ENCODE measurements at places on chromosomes 3 and 15.

DNA sequence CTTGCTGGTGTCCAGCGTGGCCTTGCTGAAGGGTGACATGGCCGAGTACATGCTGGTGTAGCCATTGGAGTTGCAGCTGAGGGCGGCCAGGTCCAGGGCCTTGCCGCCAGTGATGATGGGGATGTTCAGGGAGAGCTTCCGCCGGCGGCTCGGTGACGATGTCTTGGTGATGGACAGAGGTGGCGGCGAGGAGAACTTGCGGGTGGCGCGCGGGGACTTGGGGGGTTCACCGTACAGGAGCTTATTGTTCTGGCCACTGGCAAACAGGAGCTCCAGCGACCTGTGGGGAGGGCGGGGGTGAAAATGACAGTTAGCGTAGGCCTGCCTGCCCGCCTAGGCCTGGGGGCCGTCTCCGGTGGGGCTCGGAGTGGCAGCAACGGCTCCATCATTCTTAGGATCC, 59.0 kb upstream of the CTSH start:
- DNase-seq: no peak

GRCh38 chr3:84820906-84821305, 137.9 kb upstream of the CADM2 start:
- no peak for DNase-seq

DNA sequence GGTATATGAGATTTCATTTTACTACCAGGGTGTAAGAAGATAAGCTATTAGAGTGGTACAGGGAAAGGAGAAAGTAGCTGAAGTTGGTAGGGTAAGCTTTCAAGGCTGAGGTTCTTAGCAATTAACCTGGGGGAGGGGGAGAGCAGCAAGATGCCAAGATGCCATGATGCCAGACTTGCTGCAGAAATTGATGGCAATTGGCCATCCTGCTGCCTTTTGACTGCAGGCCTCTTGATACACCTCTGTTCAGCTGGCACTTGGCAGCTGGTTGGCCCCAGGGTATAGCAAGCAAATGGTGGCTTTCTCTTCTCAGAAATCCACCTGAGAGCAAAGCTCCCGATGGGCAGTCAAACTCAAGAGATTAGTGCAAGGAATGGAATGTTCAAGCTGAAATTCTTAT, 21.4 kb upstream of the DPH6 start:
- no peak for DNase-seq

GRCh38 chr15:60130398-60130797, 126.3 kb downstream of the FOXB1 start:
- DNase-seq: no peak

- DNase-seq: no peak
These were observed 127.0 kb downstream of the THSD4 start for GRCh38 chr15:71242292-71242691.

DNA sequence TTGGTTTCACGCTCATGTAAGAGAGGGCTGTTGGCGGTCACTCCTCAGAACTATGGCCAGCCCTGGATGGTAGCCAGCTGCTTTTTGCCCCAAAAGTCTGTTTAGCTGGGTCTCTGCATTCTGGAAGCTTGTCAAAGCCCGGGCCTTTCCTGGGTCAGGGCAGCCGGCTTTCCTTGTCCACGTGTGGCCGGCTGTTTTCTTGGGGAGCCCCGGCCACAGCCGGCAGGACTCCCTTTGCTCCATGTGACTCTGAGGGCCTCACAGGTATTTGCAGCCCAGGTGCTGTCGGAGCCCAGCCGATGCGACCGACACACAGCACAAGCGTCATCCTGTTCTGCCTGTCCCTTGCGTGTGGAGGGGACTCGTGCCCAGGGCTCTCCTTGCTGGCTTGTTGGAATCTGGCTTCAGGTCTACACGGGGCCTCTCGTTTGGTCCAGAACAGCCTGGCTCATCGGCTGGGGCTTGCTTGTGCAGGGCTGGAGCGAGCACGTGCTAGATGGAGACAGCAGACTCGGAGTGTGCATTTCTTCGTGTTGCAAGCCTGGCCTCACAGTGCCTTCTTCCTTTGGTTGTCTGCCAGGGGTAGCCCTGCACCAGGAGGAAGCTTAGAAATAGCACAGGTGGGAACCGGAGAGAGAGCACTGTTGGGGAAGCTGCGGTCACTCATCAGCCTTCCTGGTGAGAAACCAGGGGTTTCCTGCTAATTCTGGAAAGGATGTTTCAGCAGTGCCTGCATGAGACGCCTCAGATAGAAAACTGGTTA, 51.5 kb downstream of the PGPEP1L start:
- no peak for DNase-seq

DNA sequence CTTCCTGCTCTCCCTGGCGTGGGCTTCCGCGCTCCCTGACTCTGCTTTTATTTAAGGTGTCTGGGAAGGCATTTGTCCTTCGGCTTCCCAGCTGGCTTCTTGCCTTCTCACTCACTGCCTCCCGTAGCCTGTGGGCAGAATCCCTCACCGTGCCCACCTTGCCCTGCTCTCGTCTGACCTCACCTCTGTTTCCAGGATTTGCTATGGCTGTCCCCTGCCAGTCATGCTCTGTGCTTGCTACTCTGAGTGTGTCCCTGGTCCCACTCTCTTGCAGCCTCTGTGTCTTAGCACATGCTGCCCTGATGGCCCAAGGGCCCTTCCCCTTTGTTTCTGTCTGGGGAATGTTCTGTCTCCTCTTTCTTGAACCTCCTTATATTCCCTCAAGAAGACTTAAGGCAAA, 26.2 kb downstream of the LPP start:
- DNase-seq: no peak

- DNase-seq: no peak
These were observed 5.8 kb downstream of the LTK start for GRCh38 chr15:41507820-41508290.

- DNase-seq: no peak
These were observed 51.6 kb downstream of the ARMC8 start for GRCh38 chr3:138238711-138239110.

DNA sequence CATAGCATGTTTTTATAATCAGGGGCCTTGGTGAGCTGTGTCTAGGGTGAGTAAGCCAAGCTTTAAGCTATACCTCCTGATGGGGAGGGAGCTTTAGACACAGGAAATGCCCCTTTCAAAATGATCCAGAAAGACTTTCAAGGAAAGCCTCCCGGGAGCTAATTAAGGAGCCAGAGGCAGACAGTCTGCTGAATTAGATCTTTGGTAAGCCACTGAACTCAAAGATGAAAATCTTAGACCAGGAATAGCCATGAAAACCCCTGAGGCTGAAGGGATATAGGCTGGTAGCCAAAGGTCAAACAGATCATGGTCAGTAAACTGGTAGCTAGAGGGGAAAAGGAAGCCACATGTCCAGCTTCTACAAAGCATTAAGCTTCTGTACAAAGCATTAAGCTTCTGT, 42.7 kb upstream of the GAP43 start:
- no peak for DNase-seq

DNA sequence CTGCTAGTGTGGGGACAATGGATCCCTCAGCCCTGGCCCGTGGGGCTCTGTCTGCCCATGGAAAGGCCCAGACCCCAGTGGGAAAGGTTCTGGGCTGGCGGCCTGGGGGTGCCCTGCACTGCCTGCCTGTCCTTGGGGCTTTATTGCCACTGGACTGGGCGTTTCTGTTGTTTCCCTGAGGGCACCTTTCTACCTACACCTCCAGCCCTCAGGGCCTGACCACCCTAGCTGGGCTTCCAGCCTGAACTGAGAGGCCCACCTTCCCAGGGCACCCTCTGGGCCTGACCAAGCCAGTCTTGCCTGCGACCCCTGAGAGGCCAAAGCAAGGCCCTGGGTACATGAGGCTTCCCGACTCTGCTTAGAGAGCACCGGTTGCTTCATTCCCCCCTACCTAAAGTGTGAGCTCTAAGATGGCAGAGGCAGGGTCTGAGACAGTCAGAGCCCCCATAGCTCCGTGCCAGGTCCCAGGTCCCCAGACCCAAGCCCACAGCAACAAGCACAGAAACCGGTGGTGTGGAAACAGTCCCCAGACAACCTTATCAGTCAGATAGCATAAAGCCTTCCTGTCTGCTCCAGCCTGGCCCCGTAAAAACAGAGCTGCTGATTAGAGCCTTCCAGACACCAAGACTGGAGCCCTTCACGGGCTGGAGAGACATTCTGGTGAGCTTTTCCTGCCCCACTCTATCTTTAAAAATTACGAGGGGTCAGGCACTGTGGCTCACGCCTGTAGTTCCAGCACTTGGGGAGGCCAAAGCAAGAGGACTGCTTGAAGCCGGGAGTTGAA, 102.8 kb downstream of the CHSY1 start:
- no peak for DNase-seq
